ENCODE measurements at places on chromosomes 7 and 10.

GRCh38 chr10:109838592-109839244 is 84.6 kb downstream of the XPNPEP1 start:
- no peak for DNase-seq

GRCh38 chr10:84683550-84683949 is 355.2 kb downstream of the CCSER2 start:
- DNase-seq: no peak

- no peak for DNase-seq
Measured at GRCh38 chr7:122070062-122070461, 74.0 kb downstream of the AASS start.

DNA sequence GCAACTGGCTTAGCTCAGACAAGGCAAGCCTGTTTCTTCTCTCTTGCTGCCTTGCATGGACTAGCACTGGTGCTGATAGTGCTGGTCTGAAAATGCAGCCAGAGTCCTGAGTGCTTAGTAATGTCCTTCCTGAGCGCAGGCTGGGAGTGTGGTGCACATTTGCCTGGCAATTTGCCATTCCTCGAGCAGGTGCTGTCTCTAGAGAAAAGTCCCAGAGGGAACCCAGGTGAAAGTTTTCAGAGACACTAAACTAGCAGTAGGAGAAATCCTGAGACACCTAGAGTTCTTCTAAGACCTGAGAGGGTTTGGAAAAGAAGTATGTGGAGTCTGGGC is 1.9 kb downstream of the SFTPD start:
- no peak for DNase-seq

DNA sequence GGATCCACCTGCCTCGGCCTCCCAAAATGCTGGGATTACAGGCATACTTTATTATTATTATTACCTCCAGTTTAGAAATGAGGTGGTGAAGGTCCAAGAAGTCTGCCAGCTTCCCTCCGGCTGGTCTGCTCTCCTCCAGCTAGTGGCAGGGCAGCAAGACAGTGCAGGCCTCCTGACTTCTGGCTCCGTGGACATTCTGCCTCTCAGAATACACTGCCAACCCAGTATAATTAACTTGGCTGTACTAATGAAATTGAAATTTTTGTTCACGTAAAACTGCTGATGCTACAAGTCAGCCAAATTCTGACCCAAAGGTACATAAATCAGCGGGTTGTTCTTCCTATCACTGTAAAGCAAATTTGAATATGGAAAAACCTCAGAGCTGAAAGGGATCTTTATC is 7.6 kb upstream of the PDE1C start:
- DNase-seq: no peak

- no peak for DNase-seq
Measured at GRCh38 chr10:78726171-78726570, 342.6 kb upstream of the ZMIZ1 start.

DNA sequence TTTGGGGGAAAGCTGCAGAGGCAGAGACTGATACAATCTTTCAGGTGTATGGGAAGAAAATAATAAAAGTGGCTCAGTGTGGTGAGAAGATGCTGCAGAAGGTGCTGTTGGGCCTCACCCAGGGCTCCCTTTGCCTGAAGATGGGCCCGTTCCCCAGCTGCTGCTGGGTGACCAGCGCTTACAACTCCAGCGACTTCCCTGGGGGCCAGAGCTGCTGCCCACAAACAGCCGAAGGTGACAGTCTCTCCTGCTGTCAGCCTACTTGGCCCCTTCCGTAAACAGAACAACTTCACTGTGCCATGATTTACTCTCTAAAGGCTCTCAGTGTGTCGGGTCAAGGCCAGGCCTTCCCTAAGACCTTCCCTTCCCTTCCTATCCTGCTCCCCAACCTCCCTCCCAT is 93.6 kb upstream of the PCBD1 start:
- no peak for DNase-seq

GRCh38 chr7:78134774-78135173 is 336.2 kb downstream of the PHTF2 start:
- no peak for DNase-seq

- no peak for DNase-seq
Measured at GRCh38 chr10:27699776-27700175, 45.8 kb downstream of the MKX start.

GRCh38 chr10:68543004-68543918 is 15.9 kb upstream of the SLC25A16 start:
- DNase-seq: no peak

- no peak for DNase-seq
Measured at GRCh38 chr7:158374586-158374985, 213.0 kb downstream of the PTPRN2 start.

DNA sequence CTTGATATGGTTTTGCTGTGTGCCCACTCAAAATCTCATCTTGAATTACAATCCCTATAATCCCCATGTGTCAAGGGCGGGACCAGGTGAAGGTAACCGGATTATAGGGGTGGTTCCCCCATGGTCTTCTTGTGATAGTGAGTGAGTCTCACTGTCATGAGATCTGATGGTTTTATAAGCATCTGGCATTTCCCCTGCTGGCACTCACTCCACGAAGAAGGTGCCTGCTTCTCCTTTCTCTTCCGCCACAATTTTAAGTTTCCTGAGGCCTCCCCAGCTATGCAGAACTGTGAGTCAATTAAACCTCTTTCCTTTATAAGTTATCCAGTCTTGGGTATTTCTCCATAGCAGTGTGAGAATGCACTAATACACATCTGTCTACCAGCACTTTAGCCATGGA is 109.5 kb upstream of the SDK1 start:
- DNase-seq: no peak

- no peak for DNase-seq
Measured at GRCh38 chr7:21763818-21764217, 181.9 kb downstream of the CDCA7L start.

- no peak for DNase-seq
Measured at GRCh38 chr10:129464251-129464650, 2.8 kb upstream of the MGMT start.

DNA sequence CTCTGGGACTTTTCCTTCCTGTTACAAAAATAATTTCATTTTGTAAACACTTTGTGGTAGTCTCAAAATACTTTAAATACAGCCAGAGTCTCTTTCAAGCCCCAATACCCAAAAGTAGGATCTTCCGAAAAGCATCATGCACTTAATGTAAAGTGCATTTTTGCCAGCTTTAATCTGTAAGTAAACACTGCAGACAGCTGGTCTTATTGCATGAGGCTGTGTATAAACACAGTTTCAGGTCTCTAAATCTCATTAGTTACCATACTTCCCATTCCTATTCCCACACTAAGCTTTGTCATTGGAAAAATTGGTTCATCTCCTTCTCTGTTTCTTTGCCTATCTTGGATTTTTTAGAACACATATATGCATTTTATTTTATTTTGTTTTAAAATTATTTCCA is 87.6 kb upstream of the GNAI1 start:
- DNase-seq: no peak

DNA sequence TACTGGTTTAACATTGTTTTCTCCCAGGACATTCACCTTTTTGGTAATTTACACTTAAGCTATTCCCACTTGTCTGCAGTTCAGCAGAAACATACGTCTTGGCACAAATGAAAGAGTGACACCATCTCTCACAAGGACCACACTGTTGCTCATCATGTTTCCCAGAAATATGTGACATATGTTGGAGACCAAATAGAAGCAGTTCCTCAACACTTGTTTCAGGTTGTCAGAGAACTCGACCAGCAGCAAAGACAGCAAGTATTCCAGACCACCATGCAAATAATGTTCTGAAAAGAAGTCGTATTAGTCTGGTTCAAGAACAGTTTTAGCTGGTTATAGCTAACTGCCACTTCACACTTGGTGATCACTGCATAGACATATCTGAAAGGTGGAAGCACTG is 81.3 kb upstream of the KLF6 start:
- no peak for DNase-seq

GRCh38 chr7:40638545-40639320 is 503.9 kb downstream of the SUGCT start:
- DNase-seq: no peak

GRCh38 chr10:71549766-71550533 is 153.2 kb downstream of the CDH23 start:
- no peak for DNase-seq

GRCh38 chr10:62008946-62009345 is 107.4 kb downstream of the ARID5B start:
- no peak for DNase-seq

DNA sequence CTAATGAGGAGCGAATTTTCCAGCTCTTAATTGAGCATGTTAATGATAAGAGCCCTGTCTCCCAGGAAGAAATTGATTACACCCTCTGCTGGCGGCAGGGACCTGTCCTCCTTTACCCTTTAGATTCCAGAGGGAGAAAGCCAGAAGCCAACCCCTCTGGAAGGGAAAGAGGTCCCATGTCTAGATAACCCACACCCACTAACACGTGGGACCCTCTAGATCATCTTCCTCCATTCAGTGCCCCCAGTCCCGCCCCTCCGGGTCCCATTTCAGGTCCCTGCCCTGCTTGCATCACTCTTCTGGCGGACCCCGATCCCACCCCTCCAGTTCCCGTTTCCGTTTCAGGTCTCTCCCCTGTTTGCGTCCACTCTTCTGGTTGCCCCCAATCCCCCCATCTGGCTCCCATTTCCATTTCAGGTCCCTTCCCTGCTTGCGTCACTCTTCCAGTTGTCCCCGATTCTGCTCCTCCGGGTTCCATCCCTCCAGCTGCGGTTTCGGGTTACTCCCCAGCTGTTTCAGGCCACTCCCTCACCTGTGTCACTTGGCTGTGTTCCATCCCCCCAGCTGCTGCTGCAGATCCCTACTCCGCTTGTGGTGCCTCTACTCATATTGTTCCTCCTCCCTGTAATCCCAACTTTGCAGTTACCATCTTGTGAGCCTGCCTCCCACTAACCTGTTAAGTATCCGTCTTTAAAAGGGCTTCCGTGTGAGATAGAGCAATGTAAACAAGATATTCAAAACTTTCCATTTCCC is 202.4 kb downstream of the SH2D4B start:
- no peak for DNase-seq

GRCh38 chr10:112250555-112250954 is 32.6 kb upstream of the TECTB start:
- DNase-seq: no peak

- no peak for DNase-seq
Measured at GRCh38 chr7:137096607-137097006, 228.2 kb downstream of the CHRM2 start.

GRCh38 chr7:114409750-114410149 is 4.9 kb upstream of the FOXP2 start:
- no peak for DNase-seq

DNA sequence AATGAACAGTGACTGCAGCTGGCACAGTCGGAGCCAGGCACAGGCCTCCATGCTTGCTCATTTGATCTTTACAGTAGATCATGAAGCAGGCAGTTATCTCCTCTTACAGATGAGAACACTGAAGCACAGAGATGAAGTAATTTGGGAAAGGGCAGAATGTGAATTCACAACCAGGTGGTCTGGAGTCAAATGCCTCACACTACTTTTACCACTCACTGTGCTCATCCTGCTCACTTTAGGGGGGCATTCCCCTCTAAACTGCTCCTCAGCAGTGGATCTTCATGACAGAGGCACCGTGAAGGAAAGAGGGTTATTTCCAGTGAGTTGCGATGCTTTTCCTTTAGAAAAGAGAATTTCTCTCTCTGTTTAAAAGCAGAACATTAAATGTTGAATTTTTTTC is 15.1 kb downstream of the SNX10 start:
- DNase-seq: no peak

- no peak for DNase-seq
Measured at GRCh38 chr10:18423058-18423637, 228.2 kb downstream of the NSUN6 start.

- DNase-seq: no peak
Measured at GRCh38 chr7:2982831-2983230, 60.8 kb downstream of the CARD11 start.

- DNase-seq: no peak
Measured at GRCh38 chr7:17640730-17641377, 299.4 kb downstream of the SNX13 start.

- DNase-seq: no peak
Measured at GRCh38 chr7:8491106-8491505, 57.7 kb downstream of the NXPH1 start.

- no peak for DNase-seq
Measured at GRCh38 chr10:2933924-2934323, 133.4 kb upstream of the PFKP start.

GRCh38 chr7:95758187-95758586 is 14.2 kb upstream of the DYNC1I1 start:
- no peak for DNase-seq

DNA sequence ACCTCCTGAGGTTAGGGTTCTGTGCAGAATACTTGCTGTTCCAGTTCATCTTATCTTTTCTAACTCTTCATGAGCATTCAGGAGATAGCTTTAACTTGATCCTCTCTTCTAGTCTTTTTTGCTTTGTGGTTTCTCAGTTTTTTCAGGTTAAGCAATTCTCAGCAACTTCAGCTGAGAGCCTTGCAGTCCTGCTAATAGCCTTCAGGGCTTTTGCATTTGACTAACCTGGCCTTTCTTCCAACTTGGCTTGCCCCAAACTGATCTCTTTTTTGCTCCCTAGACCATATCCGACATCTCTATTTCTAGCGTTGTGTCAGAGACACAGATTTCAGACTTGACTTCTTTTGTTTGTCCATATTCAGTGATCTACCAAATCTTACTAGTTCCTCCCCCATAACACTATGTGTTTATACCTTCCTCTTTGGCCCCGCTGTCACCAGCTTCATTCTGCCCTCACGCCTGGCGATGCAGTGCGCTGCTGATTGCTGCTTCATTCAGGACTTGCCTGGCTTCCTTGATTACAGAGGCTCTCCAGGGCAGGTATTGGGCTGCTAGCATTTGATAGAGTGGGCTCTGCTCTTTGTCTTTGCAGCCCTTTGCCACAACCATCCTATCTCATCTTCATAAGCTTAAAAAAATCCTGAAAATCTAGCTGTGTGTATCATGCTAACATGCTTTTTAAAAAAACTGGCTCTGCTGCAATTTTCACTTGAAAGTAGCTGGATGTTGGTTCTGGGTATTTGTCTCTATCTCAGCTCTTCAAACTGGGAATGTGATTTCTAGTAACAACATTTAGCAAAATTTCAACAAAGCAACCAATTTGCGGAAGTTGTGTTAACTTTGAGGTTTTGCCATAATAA is 9.6 kb downstream of the CUL1 start:
- DNase-seq: no peak

DNA sequence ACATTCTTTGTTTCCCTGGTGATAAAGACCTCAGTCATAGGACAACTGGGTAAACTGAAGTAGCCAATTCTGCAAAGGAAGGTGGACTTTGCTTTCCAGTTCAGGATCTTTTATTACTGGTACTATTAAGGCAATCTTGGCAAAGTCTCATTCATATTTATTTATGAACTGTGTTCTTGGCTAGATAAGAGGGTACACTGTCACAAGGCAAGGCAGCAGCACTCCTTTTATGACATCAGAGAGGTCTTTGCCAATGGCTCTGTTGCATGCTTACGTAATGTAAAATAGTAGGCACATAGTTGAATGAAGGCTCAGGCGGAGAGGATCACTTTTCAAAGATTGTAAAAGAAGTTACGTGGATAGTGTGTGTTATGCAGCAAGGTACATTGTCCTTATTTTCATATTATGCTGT is 63.7 kb upstream of the PDK4 start:
- no peak for DNase-seq
